ENCODE measurements at places on chromosomes 16 and 17. TPM values are rescaled to one million over a fixed set of nuclear protein-coding genes. Genes with fewer than 3 reads are reported as not detected.
A peak's percentile ranks its signal among the peaks of the same experiment; 100 is the strongest.

DNA sequence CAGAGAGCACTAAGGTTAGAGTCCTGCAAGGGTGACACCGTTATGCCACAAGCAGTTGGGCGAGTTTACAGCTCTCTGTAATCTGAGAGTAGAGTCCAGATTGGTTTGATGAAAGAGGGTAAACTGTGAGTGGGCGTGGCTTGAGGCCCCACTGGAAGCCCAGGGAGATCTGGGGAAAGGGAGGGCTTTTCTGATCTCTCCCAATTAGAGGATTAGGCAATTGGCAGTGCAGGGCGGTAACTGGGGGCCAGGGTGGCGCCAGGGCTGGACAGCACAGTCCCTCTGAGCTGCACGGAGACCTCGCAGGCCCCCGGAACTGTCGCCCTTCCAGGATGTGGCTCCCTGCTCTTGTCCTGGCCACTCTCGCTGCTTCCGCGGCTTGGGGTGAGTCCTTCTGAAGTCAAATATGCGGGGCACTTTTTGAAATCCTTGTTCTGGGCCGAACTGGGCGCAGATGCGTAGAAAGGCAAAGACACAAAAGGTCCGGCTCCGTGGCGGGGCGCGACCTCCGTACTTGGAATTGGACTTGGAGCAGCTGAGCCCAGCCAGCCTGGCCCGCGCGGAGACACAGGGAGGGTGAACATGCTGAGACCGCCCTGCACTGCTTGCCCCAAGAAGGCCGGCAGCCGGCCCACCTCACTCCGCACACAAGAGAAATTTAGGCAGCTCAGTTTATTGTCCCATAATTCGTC lies 72.4 kb downstream of the CES1 start:
- DNase-seq: peak; percentile 61

DNA sequence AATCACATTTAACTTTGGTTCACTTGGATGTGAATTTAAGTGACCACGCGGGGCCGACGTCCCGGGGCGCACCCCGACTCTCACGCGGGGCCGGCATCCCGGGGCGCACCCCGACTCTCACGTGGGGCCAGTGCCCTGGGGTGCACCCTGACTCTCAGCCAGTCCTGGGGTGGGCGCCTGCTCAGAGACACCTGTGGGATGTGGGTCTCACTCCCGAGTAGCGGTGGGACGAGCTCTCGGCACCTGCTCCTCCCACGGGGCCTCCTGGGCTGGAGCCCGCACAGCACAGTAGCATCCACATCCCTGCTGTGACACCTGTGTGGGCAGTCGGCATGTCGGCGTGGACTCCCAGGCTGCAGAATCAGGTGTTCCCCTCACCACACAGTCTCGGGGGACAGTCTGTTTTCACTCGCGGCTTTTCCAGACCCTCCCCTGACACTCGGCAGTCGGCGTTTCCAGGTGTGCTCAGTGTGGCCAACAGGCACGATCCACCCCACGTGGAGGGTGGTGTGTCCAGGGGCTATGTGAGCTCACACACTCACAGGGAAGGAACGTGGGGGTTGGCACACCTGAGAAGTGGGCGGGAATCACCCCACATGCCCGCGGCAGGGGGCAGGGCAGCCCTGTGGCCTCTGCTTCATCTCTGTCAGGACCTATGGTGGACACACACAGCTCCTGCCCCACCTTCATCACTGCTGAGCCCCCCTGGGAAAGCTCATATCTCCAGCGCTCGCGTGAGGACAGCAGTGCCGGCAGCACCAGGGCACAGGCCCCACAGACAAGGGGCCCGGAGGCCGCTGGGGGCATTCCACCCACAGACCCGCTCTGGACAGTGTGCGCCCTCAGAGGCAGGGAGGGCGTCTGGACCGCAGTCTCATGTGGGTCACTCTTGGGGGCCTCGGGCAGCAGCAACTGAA lies 51.8 kb downstream of the LMF1 start:
- no peak for DNase-seq

HAS3 gene
- 1.2 TPM for total RNA-seq

DNA sequence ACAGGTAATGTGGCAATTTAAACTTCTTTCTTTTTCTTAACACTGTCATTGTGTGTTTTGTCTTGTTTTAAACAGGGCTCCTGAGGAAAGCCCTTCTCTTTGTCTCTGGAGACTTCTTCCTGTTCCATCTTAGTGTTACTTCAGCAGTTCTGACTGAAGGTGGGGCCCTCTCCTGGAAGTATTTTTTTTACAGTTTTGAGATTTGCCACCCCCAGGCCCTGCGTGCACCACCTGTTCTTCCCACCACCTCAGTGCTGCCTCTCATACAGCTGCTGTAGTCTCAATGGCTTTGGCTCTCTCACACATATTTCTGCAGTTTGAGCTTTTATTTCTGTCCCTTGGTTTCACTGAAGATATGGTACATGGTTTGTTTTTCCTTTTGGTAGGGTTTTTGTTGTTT lies 52.5 kb upstream of the ALDH3A1 start:
- no peak for DNase-seq

DNA sequence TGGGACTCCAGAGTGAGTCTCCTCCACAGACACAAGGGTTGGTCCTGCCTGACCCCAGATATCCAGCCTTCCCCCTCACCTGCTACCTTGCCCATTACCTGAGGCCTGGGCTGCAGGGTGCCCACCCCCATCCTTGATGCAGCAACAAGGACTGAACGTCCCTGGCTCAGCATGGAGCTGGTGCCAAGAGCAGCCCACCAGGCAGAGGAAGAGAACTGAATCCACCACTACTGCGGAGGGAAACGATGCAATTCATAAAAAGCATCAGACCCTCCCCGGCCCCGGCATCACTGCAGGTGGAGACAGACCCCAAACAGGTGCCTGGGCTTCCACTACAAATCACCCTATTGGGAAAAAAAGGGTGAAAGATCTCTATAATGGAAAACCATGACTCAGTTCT lies 131.0 kb upstream of the TNRC6C start:
- no peak for DNase-seq

DNA sequence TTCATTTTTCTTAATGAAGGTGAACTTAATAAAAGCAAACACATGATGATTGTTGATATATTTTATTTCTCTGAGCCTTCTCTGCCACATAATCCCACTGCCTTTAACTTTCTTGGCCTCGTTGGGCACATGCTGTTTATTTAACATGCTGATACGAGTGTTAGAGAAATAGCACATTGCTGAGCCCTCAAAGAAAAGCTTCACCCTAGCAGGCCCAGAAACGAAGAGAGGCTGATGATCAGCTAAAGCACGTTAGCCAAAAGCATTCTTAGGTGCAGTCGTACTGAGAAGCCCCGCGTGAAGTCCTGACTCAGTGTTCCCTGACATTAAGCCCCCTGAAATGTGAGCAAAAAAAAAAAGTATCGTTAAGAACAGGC lies 122.8 kb downstream of the CCDC182 start:
- no peak for DNase-seq

LPCAT2 gene
- 15.8 TPM for total RNA-seq

TBX2 gene
- total RNA-seq: 33.9 TPM

DNA sequence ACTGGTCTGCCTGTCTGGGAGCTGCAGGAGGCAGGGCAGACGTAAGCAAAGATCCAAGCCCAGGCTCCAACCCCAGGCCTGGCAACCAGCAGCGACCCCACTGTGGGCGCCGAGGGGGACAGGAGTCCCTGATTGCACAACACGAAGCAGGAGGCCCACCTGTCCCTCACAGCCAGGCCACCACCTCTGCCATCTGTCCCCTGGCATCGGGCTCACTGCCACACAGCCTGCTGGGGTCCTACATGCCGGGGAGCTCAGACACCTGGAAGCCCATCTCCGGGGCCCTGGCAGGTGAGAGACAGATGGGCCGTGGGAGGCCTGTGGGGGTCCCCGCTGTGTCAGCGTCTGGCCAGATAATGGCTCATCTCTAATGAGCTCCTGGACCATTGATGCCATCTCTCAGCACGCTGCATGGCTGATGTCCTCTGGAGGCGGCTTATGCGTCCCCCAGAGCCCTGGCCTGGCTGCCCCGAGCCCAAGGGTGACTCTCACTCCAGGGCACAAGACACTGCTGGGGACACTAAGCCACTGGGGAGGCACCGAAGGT lies 11.3 kb upstream of the RASD1 start:
- no peak for DNase-seq

ABCC6 gene
- total RNA-seq: 27.5 TPM

DNA sequence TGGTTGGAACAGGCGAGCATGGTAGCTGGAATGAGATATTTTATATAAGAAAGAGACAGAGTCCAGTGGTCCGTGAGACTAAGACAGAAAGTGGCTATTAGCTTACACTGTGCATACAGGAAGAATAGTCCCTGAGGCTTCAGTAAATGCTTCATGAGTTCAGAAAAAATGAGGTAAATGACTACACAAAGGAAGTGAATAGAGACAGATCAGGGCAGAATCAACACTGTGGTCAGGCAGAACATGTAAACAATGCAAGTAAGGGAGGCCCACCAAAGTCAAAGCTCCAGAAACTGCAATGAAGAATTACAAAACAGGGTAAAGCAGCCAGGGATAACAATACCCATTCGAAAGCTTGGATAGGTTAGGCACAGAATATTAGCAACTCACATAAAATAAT lies 4.8 kb downstream of the ABCA10 start:
- no peak for DNase-seq

DNA sequence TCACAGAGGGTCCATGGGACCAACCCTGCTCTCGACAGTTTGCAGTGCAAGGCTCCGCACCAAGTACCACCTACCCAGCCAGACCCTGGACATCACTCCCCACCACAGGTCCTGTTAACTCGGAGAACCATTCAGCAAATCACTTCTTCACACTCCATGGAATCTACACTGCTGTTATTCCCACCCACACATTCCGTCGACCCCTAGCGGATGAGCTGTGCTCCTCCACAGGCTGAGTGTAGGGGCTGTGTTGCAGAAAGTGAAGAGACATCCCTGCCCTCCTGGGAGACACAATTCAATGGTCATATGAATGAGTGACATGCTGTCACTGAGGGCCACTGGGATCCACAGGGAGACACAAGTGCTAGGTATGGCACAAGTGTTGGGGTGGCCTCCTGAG lies 27.5 kb downstream of the MPG start:
- DNase-seq: no peak

- no peak for DNase-seq
Measured at GRCh38 chr17:78687944-78688343, 94.1 kb downstream of the CYTH1 start.

DNA sequence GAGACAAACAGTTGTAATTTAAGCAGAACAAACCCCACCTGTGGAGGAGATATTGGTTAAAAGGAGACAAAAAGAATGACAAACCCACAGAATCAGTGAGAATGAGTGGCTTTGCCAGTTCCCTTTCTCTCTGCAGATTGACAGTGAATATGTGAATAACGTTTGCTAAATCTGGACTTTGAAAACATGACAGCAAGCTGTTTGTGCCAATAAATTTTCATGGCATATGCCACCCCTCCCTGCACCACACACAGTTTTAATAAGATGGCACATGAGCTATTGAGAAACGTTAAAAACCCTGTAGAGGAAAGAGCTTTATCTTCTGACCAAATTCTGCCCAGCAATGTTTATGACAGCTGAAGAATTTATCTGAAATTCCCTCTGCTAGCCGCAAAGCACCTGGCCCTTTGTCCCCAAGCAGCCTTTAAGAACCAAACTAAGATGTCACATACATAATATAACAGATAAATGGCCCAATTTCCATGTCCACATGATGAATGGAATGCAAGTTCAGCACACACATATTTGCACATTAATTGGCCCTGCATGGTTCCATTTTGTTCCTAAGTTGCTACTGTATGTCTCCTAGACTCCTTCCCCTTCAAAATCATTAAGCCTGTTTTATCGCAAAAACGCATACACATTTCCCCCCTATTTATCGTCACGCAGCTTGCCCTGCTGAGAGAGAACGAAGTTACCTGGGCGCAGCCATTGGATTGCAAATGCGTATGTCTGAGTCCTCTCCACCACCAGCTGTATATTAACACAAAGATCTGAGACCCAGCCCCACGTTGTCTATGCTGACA lies 773.5 kb upstream of the EEF2KMT start:
- DNase-seq: no peak

- no peak for DNase-seq
Measured at GRCh38 chr17:65688307-65688706, 126.9 kb upstream of the AXIN2 start.

DNA sequence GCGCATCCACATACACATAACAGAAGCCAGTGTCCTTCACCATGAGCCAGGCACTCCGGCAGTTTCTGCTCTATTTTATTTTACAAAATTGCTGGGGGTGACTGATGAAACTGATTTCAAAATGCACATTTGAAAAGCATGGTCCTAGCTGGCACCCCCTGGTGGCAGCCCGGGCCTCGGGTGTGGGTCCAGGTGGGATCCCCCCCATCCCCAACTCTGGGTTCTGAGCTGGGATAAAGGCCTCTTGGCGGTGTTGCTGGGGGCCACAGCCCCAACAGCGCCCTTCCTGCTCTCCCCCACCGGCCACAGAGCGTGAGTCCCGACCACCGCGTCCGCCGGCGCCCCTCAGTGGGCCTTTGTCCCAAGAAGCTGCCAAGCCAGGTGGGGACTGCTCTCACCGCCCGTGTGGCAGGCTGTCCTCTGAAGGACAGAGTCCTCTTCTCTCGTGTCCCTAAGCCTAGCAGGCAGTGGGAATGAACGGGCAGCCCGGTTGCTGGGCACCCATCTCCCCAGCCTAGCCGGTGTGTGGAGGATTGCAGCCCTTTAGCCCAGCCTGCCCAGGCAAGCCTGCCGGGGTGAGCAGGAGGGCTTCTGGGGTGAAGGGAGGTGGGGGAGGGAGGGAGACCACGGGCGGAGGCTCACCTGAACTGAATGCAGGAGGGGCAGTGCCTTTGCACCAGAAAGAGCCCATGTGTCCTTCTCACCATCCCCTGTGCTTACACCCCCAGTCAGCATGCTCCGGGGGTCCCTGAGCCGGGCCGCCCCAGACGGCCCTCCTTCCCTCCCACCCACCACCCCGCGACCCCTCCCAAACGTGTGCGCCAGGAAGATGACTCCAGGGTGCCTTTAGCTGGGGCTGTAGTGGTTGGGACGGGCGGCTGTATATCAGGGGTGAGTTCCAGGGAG lies 898 bp downstream of the SNAI3 start:
- DNase-seq: no peak

DNA sequence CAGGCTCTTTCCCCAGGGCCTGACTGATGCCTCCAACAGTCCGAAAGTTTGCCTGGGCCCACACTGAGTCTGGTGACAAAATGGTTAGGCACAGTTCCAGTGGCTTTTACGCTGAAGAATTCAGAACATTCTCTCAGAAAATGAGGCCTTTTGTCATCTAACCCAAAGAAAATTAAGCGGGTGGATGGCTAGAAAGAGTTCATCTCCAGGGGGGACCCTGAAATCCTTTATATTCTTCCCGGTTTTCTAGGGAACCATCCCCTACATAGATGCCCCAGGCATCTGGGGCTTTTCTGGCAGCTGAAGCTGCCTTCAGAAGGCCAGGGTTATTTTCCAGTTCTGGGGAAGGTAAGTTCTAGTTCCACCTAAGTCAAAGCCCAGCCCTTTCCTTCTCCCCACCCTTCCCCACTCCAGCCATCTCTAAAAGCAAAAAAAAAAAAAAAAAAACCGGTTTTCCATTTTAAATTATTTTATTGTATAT lies 2.2 kb downstream of the RASD1 start:
- no peak for DNase-seq

TMC8 gene
- total RNA-seq: 16.2 TPM

RNF213 gene
- total RNA-seq: 147 TPM

- no peak for DNase-seq
Measured at GRCh38 chr16:84833144-84833500, 13.3 kb downstream of the CRISPLD2 start.

Measured in mucosa of gallbladder (tissue), 1 donor.